Urothelium cell line (cell line): ENCODE measurements at places on chromosomes 11 and 22.

- DNase-seq: no peak
These were observed 127.9 kb upstream of the CEP126 start for GRCh38 chr11:101786916-101787315.

GRCh38 chr11:72241291-72241781 is 2.6 kb downstream of the PHOX2A start:
- DNase-seq: no peak

GRCh38 chr11:94855666-94856065 is 87.5 kb downstream of the AMOTL1 start:
- no peak for DNase-seq

DNA sequence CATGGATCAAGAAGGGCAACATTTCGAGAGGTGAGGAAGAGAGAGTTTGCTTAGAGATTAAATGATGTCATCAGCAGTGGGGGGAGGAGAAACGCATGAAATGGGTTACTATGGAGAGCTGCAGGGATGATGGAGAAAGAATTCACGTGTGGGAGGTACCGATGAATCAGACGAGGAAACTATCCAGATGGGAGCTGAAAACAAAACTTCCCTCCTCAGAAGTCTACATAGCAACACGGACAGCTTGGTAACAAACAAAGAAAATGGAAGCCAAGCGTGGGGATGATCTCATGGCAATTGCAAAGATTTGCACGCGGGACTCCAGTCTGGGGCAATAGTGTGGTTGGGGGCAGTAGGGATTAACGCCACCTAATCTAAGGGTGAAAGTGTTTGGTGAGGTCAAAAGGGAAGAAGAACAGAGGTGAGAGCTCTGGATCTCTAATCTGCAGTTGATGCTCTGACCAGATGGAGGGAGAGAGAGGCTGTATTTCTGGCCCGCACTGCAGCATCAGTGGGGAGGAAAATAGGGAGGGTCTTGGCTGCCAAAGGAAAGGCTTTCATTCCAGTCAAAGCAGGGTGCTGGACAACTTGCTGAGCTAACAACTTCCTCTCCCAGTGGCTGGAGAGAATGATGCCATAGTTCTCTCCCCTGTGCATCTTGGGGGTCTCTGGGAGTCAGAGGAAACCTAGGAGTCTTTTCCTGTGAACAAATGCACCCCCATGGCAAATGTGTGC is 43.4 kb upstream of the CSNK2A3 start:
- peak; percentile 76 for DNase-seq

GRCh38 chr11:13818325-13818724 is 144.2 kb upstream of the SPON1 start:
- no peak for DNase-seq

DNA sequence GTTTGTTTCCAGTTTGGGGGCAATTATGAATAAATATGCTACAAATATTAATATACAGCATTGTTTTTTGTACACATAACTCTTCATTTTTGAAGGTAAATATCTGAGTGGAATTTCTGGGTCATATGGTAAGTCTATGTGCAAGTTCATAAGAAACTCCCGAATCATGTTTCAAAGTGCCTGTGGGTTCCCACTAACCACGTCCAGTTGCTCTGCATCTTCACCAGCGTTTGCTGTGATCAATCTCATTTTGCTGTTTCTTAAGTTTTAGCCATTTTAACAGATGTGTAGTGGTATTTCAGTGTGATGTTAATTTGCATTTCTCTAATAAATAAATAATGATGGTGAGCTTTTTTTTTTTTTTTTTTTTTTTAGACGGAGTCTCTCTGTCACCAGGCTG is 14.2 kb upstream of the CSRP3 start:
- DNase-seq: no peak

- peak; percentile 96 for DNase-seq
These were observed 76.0 kb upstream of the GRK3 start for GRCh38 chr22:25488244-25489020.

GRCh38 chr11:44652901-44653644 is 73.7 kb upstream of the TSPAN18 start:
- no peak for DNase-seq

- no peak for DNase-seq
These were observed 55.3 kb downstream of the ETS1 start for GRCh38 chr11:128532016-128532571.

- DNase-seq: no peak
These were observed 32.3 kb upstream of the TSPAN18 start for GRCh38 chr11:44694443-44694842.

DNA sequence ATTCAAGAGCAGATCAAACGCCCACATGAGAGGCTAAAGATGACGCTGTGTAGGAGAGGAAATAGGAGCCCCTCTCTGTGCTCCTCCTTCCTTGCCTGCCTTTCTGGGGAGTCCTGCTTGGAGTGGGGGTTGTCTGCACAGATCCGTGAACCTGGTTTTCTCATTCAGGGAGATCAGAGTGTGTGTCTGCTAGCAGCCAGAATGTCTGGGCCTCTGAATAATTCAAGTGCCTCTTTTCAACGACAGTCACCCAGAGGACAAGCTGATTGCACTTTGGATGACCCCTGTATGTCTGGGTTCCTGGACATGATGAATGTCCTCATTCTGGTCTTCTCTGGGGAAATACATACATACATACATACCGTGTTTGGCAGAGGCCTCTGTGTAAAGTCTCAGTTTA is 592.5 kb upstream of the B3GAT1 start:
- no peak for DNase-seq

- no peak for DNase-seq
These were observed 1223.6 kb downstream of the LRRC4C start for GRCh38 chr11:40235841-40236240.

- no peak for DNase-seq
These were observed 385 bp upstream of the SCO2 start for GRCh38 chr22:50525858-50526107.

DNA sequence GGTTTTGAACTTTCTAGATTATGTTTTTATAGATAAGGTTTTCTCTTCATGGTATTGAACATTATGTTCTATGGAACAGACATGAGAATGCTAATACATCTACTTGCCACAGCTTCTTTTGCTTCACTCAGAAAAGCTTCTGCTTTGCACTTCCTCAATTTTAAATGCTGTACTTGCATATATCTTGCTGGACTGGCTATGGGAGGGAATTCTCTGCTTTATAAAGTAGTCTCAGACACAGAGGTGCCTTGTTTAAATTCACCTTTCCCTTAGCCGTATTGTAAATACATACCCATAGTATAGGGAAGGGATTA is 173.9 kb downstream of the DDX10 start:
- DNase-seq: no peak

DNA sequence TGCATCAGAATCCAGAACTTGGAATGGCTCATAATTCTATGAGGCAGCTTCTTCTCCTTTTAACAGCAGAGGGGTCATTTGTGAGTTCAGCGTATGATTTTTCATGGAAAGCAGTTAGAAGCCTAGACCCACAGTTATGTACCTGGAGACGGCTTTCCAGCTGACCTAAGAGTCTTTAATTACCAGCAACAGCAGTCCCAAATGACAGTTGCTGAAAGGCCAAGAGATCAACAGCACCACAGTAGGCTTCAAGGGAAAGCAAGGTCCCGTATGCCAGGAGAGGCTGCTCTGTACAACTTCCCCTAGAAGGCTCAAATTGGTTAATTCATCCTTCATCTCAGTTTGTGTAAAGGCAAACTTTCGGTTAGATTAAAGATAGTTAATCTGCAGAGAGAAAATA is 363.0 kb downstream of the SOX6 start:
- no peak for DNase-seq

DNA sequence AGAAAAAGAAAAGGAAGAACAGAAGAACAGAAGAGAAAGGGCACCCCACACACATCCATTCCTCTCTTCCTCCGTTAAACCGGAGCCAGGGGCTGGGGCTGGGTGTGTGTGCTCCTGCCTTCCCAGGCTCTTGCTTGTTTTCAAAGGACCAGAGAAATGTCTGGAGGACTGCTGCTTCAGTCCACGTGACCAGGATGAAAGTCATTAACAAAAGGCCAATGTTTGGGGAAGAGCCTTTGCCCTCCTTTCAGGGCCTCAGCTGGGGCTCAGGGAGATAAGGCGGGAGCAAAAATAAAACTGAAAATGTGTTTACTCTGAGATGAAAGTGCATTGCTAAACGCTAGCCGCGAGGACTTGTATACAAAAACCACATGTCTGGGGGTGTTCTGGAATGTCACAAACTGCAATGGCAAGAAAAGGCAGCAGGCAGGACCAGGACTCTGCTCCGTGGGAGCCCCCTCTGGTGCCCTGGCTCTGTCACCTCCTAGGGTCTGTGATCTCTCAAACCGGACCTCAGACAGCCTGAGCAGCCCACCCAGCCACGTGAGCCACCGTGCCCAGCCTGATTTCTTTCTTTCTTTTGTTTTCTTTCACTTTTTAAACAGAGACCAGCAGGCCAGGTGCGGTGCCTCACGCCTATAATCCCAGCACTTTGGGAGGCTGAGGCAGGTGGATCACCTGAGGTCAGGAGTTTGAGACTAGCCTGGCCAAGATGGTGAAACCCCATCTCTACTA is 31.6 kb upstream of the MYH9 start:
- no peak for DNase-seq

DNA sequence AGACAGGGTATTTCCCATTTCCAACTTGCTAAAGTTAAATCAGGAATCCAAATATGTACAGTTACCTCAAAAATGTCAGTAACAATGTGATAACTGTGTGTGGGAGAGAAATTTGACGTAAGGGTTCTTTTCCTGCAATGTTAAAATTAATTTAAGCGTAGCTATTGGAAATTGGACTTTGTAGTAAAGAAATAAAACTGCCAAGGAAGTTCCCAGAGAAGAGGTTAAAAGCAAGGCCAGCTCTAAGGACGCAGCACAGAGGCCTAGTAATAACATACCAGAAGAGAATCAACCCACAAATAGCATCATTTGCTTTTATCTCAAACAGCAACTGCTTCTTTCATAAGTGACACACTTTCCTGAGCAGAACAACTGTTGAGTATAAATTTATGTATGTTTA is 36.8 kb upstream of the GRIA4 start:
- no peak for DNase-seq

- DNase-seq: no peak
These were observed 88.5 kb downstream of the WNT7B start for GRCh38 chr22:45888221-45889092.

GRCh38 chr22:30332551-30332950 is 5.8 kb upstream of the TBC1D10A start:
- no peak for DNase-seq

DNA sequence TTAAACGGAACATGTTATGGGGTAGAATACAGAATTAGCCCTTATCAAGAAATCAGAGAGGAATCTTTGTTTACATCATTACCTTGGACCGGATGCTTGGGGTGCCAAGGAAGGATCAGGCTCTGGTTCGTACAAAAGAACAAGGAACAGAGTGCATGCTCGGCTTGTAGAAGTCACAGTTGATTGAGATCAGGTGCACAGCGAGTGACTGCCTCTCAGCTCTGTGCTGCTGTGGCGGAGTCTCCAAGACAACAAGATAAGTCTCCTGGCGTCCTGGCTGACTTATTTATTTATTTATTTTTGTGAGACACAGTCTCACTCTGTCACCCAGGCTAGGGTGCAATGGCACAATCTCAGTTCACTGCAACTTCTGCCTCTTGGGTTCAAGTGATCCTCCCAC is 31.8 kb downstream of the GLB1L2 start:
- no peak for DNase-seq

- no peak for DNase-seq
These were observed 23.1 kb upstream of the CD82 start for GRCh38 chr11:44542372-44542771.

DNA sequence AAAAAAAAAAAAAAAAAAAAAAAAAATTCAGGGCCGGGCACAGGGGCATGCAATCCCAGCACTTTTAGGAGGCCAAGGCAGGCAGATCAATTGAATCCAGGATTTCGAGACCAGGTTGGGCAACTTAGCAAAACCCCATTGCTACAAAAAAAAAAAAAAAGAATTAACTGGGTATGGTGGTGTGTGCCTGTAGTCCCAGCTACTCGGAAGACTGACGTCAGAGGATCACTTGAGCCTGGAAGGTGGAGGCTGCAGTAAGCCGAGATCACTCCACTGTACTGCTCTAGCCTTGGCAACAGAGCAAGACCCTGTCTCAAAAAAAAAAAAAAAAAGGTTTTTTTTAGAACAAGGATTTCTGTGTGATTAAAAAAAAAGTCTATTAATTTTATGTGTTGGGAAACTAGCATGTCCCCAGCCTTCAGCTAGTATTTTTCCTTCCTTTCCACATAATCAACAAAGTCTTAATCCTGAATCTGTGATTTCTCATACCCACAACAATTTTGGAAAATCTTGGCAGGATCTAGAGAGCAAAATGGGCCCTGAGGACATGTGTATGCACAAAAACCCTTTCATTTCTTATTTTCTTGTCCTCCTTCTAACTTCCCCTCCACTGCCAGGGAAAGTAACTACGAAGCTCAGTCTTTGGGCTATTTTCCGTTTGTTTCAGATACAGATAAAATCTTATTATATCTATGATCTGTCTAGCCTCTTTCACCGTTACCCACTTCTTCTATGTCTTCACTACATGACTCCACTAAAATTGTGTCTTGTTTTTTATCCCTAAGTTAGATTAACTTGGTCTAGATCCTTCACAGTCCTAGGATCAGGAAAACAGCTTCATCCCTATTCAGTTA is 5.7 kb upstream of the AMBRA1 start:
- no peak for DNase-seq

DNA sequence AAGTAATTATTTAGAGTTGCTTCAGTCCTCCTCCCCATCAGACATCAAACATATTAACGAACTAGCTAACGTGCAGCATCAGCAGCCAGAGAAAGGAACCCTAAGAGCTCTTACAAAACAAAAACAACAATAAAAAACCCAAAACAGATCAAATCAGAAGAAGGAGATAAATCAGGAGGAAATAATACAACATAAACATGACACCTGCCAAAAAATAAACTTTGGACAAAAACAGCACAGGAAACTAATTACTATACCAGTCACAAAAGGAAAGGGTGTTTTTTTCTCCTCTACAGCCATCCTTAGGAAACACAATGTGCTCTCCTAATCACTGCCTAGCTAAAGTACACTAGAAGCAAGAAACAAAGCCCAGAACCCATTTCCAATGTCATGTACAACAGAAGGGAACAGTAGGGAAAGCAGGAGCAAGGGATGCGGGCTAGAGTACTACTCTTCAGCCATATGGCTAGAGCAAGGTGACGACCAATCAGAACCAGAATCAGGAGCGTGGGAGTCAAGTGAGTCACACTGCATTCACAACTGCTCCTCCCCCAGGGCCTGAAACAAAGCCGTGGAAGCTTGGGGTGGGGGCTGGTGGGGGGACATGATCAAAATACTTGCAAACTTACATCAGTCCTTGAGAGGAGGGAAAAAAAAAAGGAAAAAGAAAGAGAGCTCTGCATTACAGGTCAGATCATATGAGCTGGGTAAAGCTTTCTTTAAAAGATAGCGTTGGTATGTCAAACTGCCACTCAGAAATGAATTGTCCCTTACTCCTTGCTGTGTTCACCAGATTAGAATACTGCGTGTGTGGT is 60.4 kb downstream of the LARGE2 start:
- peak; percentile 84 for DNase-seq

- DNase-seq: no peak
These were observed 516.9 kb downstream of the TBC1D22A start for GRCh38 chr22:47279337-47279736.

DNA sequence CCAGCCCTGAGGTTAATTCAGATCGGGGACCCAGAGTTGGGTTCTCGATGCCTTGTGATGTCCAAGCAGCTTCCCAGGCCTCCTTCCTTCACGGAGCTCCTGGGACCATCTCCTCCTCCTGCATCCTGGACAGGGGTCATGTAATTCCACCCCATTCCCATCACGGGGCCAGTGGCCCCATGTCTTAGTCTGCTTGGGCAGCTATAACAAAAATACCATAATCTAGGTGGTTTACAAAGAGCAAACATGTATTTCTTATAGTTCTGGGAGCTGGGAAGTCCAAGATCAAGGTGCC is 41.7 kb upstream of the PRDM11 start:
- no peak for DNase-seq

GRCh38 chr11:65918211-65919140 is at the start of gene C11orf68:
C11orf68 (minus strand) TSS chr11:65919062; CDS start chr11:65919031, 31 bp downstream.
- DNase-seq: no peak
